Esophagus squamous epithelium (tissue), 5 donors: ENCODE measurements at places on chromosomes 1 and 21.

- H3K27ac ChIP-seq = no peak overlapping the region
- H3K36me3 ChIP-seq = no peaks in the 10 kb centered on the region
- no peak overlapping the region for H3K4me3 ChIP-seq
- no peak for DNase-seq
- H3K27me3 ChIP-seq = no peaks in the 10 kb centered on the region
These were observed 17.0 kb upstream of the RUNX3 start for GRCh38 chr1:24946861-24947658.

DNA sequence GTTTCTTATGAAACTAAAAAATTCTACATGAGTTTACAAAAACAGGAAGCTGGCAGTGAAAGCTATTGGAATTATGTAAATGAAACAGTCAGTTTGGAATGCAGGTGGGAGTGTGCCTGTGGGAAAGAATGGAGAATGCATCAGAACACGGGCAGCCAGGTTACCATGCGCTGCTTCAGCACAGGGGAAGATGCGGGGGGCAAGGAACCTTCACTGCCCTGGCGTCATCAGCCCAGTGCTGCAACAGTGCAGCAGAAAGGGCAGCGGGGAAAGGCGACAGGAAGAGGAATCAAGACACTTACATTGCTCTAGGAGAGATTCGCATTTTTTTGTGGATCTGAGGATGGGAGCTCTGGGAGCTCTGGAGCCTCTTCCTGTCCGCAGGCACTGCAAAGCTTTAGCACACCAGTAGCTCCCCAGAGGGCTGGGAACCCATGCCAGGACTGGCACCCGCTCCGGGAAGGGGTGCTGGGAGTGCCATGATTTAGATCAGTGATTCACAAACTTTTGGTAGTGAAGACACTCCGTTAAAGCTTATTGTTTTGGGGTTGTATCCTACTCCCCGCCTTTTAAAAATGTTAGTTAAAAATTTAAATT lies 64.1 kb upstream of the WDR26 start:
- no peak overlapping the region for H3K4me3 ChIP-seq
- H3K4me1 ChIP-seq = peaks cover 31% of the 10 kb centered on the region
- H3K27me3 ChIP-seq = no peaks in the 10 kb centered on the region
- peak overlapping the region; percentile 83 for H3K27ac ChIP-seq
- DNase-seq = no peak

DNA sequence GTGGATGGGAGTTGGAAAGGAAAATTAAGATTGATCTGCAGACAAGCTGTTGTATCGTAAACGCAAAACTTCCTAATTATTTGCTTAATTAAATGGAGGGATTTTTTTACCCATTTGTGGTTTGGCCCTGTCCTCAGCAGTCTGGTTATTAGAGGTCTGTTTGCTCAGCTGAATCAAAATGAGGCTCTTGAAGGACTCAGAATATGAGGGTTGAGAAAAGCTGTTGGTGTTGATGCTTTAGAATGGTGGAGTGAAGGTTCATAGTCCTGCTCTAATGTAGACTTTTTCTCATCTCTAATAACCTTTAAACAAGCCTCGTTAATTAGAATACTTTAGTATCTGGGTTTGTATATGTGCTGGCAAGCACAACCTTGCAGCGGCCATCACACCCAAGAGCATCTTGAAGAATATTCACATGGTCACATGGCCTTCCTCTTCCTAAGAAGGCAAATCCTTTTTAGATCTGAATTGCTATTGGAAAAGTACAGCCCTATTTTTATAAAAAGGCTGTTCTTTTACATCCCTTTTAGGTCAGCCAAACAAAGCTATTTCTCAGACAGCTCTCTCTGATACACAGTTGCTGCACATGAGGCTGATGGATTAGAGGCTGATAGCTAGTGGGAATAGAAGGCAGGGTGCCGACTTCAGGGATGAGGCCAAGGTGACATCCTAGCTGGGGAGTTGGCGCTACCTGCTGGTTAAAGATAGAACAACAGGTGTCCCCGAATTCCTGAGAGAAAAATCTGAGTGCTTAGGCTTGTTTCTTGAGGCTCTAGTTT lies 53.8 kb downstream of the MACF1 start:
- DNase-seq = no peak
- H3K27ac ChIP-seq = peak overlapping the region; percentile 51
- no peaks in the 10 kb centered on the region for H3K36me3 ChIP-seq
- H3K4me1 ChIP-seq = no peaks in the 10 kb centered on the region

DNA sequence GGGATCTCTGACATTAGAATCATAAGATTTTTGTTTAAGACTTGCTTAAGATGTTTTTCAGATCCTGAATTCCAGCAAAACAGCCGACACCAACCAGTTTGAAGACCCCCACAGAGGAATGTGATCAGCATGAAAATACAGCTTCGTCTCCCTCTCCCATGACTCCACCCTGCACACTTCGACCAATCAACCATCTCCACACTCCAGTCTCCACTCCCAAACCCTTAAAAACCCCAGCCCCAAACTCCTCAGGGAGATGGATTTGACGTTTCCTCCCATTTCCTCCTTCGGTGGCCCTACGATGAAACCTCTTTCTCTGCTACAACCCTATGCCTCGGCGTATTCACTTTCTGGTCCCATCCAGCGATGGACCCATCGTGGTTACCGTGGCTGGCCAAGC lies 30.1 kb upstream of the KIF26B start:
- H3K4me3 ChIP-seq = no peak overlapping the region
- H3K36me3 ChIP-seq = no peaks in the 10 kb centered on the region
- peaks cover 21% of the 10 kb centered on the region for H3K27me3 ChIP-seq
- H3K27ac ChIP-seq = no peak overlapping the region
- DNase-seq = no peak
- no peaks in the 10 kb centered on the region for H3K4me1 ChIP-seq

DNA sequence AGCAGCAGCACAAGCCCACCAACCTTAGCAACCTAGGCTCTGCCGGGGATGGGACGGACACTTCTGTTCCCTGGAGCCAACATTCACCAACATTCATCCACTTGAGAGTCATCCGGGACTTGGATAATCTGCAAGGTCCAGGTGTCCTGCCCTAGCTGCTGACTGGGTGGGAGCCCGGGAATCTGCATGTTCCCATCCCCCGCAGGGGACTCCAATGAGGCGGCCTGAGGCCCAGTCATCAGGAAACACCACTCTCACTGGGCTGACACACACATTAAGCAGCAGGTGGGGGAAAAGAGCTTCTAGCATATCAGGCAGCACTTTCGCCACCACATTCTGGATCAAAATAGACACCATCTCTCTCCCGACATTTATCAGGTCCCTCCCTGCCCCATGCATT lies 38.4 kb upstream of the CCSAP start:
- H3K36me3 ChIP-seq = no peaks in the 10 kb centered on the region
- H3K4me1 ChIP-seq = no peaks in the 10 kb centered on the region
- no peaks in the 10 kb centered on the region for H3K27me3 ChIP-seq
- H3K4me3 ChIP-seq = no peak overlapping the region
- no peak for DNase-seq
- H3K27ac ChIP-seq = no peak overlapping the region

DNA sequence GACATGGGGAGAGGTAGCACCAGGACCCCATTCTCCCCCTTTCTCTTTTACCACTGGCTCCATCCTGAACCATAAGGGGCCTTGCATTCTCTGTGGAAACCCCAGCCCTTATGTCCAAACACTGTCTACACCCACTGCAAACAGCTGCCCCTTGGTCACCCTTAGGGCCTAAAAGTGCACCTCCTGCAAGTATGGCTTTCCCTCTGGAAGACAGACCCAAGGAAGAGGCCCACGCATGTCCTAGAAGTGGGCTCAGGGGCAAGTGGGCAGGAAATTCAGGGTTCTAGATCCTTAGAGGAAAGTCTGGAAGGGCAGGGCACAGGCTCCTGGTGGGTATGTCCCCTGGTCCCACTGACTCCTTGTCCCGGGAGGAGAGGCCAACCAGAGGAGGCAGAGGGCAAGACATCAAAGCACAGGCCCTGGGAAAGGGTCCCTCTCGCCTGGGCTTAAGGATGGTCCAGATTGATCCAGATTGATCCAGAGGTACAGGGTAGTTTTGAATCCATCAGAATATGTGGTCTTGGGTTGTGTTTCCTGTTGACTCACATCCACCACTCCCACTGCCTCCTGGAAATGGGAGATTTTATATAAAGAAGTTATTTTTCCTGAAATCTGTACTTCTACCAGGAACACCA lies 150.9 kb downstream of the GRIK3 start:
- no peaks in the 10 kb centered on the region for H3K4me1 ChIP-seq
- no peak overlapping the region for H3K27ac ChIP-seq
- no peaks in the 10 kb centered on the region for H3K27me3 ChIP-seq
- DNase-seq = no peak

GRCh38 chr1:218813237-218813636 lies 360.4 kb upstream of the LYPLAL1 start:
- no peaks in the 10 kb centered on the region for H3K36me3 ChIP-seq
- no peak for DNase-seq
- no peak overlapping the region for H3K27ac ChIP-seq
- H3K4me1 ChIP-seq = no peaks in the 10 kb centered on the region

DNA sequence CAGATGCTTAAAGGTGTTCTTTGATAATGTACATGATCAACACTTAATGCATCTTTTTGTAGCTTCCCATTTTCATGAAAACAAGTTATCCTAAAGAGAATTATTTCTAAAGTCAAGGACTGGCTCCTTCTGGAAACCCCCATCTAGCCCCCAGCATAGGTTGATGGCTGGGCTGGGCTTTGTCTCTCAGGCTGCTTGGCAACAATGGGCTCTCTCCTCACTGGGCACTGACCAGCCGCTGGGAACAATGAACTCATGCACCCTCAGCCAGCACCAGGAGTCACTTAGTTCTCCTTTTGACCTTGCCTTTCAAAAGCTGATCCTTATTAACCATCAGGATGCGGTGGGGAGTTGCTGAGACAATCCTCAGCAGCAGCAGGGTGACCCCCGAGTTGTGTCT lies 293.0 kb upstream of the PLXNA2 start:
- H3K27me3 ChIP-seq = no peaks in the 10 kb centered on the region
- no peak for DNase-seq
- H3K4me1 ChIP-seq = no peaks in the 10 kb centered on the region
- no peaks in the 10 kb centered on the region for H3K36me3 ChIP-seq

- peaks cover 3% of the 10 kb centered on the region for H3K4me1 ChIP-seq
- no peak overlapping the region for H3K4me3 ChIP-seq
- no peaks in the 10 kb centered on the region for H3K36me3 ChIP-seq
- no peaks in the 10 kb centered on the region for H3K27me3 ChIP-seq
- peak overlapping the region; percentile 8 for H3K27ac ChIP-seq
These were observed 3.3 kb upstream of the FMOD start for GRCh38 chr1:203354246-203354645.

DNA sequence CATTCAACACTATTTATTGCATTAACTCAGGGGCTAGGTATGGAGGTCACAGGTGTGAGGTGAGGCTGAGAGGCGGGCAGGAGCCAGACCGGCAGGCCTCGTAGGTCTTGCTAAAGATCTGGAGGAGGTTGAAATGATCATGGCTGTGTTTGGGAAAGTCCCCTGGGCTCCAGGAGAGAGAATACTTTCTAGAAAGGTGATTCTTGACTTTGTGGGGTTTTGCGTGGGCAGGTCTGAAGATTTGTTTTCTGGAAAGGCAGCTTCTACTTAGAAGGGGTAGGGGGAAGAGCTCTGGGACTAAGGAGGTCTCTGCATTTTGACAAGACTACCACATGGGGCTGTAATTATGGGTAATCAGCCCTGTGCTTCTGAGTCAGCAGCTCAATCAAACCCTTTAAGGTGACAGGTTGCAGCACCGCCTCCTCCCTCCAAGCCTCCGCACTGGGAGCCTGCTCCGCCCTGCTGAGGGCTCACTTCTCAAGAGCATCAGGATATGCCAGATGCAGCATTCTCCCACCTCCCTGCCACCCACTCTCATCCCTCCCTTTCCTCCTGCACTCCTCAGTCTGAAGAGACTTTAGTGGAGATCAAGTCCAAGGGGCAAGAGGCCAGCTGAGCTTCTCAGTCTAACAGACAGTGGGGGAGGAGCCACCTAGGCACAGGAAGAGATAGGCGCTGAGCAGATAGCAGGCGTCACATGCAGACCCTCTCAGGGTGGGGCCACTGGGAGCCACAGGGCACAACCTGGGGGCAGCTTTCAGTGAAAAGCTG lies 30.5 kb downstream of the SLC30A1 start:
- H3K27me3 ChIP-seq = no peaks in the 10 kb centered on the region
- no peaks in the 10 kb centered on the region for H3K4me1 ChIP-seq
- no peak for DNase-seq
- H3K36me3 ChIP-seq = no peaks in the 10 kb centered on the region
- no peak overlapping the region for H3K4me3 ChIP-seq

- H3K27me3 ChIP-seq = no peaks in the 10 kb centered on the region
- no peak overlapping the region for H3K4me3 ChIP-seq
- no peaks in the 10 kb centered on the region for H3K36me3 ChIP-seq
- DNase-seq = no peak
- no peak overlapping the region for H3K27ac ChIP-seq
- no peaks in the 10 kb centered on the region for H3K4me1 ChIP-seq
These were observed 36.4 kb downstream of the SMG7 start for GRCh38 chr1:183508694-183509093.

DNA sequence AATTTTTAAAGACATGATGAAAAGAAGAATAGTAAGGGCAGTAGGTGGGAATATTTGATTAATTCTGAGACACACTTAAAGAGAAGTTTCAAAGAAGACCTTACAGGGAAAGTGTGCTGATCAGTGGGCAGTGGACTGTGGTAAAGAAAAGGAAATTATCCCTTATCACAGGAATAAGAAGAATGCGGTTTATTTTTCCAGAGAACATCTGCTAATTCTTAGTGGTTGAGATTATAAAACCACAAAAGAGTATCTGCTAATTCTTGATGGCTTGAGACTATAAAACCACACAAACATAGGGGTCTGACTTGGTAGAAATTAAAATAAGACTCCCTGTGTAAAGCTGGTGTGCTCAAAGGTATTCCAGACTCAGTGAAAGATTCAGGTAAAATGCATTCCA lies 60.0 kb upstream of the KCTD3 start:
- H3K4me1 ChIP-seq = no peaks in the 10 kb centered on the region
- no peak overlapping the region for H3K4me3 ChIP-seq
- H3K36me3 ChIP-seq = no peaks in the 10 kb centered on the region
- no peak for DNase-seq

GRCh38 chr1:169456029-169456428 lies 28.8 kb upstream of the CCDC181 start:
- no peak overlapping the region for H3K27ac ChIP-seq
- H3K36me3 ChIP-seq = no peaks in the 10 kb centered on the region
- no peaks in the 10 kb centered on the region for H3K4me1 ChIP-seq
- DNase-seq = no peak
- H3K27me3 ChIP-seq = peaks cover 15% of the 10 kb centered on the region
- H3K4me3 ChIP-seq = no peak overlapping the region

- H3K4me3 ChIP-seq = no peak overlapping the region
- H3K36me3 ChIP-seq = no peaks in the 10 kb centered on the region
- peaks cover 16% of the 10 kb centered on the region for H3K27me3 ChIP-seq
These were observed 2.1 kb upstream of the SLC44A5 start for GRCh38 chr1:75612976-75613375.

DNA sequence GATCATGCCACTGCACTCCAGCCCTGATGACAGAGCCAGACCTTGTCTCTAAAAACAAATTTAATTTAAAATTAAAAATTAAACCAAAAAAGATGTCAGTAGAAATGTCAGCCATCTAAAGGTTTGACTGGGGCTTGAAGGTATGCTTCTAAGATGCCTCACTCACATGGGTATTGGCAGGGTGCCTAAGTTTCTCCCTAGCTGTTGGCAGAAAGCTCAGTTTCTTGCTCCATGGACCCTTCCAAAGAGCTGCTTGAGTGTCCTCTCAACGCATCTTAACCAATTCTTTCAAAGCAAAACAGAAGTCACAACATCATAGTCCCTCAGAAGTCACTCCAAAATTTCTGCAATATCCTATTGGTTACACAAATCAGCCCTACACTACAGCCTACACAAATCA lies 231.0 kb upstream of the ADGRL2 start:
- H3K4me3 ChIP-seq = no peak overlapping the region
- DNase-seq = no peak
- H3K27me3 ChIP-seq = no peaks in the 10 kb centered on the region
- H3K27ac ChIP-seq = no peak overlapping the region
- no peaks in the 10 kb centered on the region for H3K36me3 ChIP-seq
